ENCODE measurements at places on chromosomes 7 and 10.

DNA sequence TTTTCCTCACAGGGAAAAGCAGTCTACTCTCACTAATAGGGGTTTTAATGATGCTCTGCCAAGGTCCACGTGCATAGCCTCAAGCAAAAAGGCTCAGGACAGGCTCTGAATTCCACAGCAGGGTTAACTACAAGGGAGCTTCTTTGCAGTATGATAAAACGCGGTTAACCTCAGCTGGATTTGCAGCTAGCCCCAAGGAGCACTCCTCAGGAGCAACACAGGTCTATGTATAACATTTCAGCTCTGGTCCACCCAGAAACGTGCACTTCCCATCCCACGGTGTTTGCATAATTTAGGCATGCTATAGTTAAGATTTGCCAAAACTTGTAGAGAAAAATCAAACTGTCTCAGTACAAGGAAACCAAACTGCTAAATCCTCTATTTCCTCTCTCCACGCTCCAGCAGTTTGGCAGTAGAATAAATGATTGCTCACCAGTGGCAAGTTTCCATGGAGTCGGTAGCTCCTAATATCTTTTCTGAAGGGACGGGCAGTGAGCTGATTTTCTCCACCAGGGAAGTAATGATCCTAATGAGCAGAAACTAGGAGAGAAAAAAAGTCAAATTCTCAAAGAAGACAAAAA lies 13.1 kb upstream of the ASB4 start:
- peak; percentile 16 for DNase-seq

GRCh38 chr7:43669286-43670081 lies 59.8 kb downstream of the COA1 start:
- DNase-seq = no peak

- DNase-seq = peak; percentile 22
Measured at GRCh38 chr10:43202224-43202656, 64.0 kb downstream of the CSGALNACT2 start.

- DNase-seq = no peak
Measured at GRCh38 chr7:33661430-33662160, 243.7 kb upstream of the BMPER start.

- DNase-seq = no peak
Measured at GRCh38 chr10:131676800-131677421, 223.9 kb upstream of the PPP2R2D start.

DNA sequence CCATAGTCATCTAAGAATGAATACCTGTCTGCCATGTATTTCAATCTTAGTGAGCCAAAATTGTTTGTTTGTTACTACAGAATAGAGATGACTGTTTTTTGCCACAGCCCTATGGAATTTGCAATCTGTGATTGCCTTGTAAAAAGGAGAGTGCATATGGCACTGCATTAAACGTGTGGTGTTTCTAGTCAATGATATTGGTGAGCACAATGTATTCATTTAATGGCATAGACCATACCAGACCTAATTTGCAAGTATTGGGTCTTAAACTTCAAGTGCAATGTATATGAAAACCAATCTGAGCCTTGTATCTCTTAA lies 11.3 kb downstream of the INSIG1 start:
- no peak for DNase-seq

GRCh38 chr10:63166742-63167258 lies 33.7 kb downstream of the NRBF2 start:
- peak; percentile 78 for DNase-seq

GRCh38 chr7:7582596-7582995 lies 15.9 kb downstream of the MIOS start:
- no peak for DNase-seq

- peak; percentile 65 for DNase-seq
Measured at GRCh38 chr7:67484244-67484751, 487.7 kb downstream of the TYW1 start.

- DNase-seq = no peak
Measured at GRCh38 chr7:66352071-66352470, 146.9 kb downstream of the TPST1 start.

DNA sequence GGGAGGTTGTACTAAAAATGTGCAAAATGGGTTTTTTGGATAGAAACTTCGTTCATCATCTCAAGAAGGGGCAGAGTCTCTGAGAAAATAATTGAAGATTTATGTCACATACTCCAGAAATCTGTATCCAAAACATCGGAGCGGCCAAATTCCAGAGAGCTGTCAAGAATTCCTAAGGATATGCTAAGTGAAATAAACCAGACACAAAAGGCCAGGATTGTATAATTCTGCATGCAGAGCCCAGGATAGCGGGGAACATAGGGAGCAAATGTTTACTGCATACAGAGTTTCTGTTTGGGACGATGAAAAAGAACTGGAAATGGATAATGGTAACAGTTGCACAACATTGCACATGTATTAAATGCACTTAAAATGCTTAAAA lies 224.2 kb upstream of the AUTS2 start:
- DNase-seq = peak; percentile 91

DNA sequence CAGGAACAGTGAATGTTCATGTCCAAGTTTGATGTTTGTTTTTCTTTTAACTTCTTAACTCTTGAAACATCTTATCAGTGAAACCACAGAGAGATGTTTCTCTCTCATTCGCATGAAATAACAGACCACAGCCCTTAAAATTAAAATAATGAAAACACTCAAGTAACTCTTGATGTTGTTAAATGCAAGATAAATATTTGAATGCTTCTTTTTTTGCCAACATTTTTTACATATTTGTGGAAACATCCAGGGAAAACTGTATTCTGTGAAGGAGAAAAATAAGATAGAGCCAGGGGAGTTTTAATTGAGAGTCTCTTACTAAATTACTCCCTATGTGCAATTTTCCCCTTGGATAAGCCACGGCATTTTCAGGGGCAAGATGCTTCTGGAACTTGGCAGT lies 361.8 kb upstream of the MGMT start:
- DNase-seq = peak; percentile 83

DNA sequence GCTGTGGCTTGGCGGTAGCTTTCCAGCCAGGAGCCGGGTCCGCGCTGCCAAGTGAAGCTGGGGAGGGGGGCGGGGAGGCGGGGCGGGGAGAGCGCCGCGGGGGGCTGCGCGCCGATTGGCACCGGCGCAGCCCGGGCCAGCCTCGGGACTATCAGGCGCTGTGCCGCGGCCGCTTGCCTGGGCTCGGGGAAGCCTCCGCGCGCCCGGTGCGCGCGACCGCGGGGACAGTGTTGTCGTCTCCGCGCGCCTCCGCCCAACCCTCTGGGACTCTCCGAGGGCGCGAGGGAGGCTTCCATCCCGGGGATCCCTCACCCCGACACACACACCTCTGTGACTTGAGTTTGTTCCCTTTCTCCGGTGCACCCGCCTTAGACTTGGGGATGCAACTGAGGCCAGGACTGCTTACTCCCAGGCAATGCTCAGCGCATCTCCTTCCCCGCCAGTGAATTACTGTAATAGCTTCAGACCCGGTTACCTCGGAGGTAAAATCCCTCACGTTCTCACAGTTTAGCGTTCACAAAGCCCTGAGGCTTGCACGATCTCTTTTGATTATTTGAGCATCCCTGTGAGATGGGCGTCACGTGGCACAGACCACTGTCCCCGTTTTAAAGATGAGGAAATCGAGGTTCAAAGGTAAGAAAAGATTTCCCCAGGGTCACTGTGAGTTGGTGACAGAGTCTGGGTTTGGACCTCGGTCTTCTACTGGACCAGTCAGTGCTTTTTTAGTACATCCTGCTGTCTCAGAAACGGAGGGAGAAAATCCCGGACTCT lies at the start of gene NKX1-2:
NKX1-2 (minus strand) TSS at position 24 of the 771 bp plus-strand sequence. CDS start 92 bp downstream, outside the sequence.
- no peak for DNase-seq
